ENCODE measurements at places on chromosomes 5 and 9.

DNA sequence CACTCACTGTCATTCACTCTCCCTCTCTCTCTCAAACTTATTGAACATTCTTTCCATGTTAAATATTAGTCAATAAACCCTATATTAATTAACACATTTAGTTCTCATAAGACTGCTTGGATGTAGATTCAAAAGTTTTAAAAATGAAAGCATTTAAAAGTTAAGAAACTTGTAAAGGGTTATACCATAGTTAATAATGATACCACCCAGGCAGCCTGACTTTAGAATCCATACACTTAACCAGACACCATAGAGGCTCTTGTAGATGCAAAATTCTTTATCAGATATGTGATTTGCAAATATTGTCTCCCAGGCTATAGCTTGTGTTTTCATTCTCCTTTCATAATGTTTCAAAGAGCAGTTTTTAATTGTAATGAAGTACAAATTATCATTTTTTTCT is 335.8 kb upstream of the ACTBL2 start:
- DNase-seq: no peak

DNA sequence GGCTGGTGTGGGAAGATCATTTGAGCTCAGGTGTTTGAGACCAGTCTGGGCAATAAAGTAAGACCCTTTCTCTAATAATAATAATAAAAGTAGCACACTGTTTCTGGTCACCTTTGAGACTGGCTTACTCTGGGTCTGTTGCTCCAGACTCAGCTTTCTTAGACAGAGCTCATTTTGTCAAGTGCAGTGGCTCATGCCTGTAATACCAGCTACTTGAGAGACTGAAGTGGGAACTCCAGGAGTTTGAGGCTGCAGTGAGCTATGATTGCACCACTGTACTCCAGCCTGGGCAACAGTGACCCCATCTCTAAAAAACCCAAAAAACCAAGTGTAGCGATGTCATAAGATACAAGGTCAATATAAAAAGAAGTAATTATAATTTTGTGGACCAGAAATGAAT is 36.4 kb upstream of the RNU6ATAC start:
- no peak for DNase-seq

- DNase-seq: no peak
These were observed 18.0 kb downstream of the OTULINL start for GRCh38 chr5:14599476-14600127.

- no peak for DNase-seq
These were observed 176.6 kb downstream of the CACNA1B start for GRCh38 chr9:138053996-138054752.

GRCh38 chr9:26863074-26863473 is 29.5 kb downstream of the CAAP1 start:
- no peak for DNase-seq

- DNase-seq: no peak
These were observed 123.4 kb downstream of the NXNL2 start for GRCh38 chr9:88658311-88658822.

GRCh38 chr5:31641059-31641458 is 2.1 kb downstream of the PDZD2 start:
- no peak for DNase-seq

GRCh38 chr9:130539420-130540223 is 39.8 kb upstream of the FUBP3 start:
- DNase-seq: no peak

- no peak for DNase-seq
These were observed 560.5 kb downstream of the TUSC1 start for GRCh38 chr9:25117791-25118190.

DNA sequence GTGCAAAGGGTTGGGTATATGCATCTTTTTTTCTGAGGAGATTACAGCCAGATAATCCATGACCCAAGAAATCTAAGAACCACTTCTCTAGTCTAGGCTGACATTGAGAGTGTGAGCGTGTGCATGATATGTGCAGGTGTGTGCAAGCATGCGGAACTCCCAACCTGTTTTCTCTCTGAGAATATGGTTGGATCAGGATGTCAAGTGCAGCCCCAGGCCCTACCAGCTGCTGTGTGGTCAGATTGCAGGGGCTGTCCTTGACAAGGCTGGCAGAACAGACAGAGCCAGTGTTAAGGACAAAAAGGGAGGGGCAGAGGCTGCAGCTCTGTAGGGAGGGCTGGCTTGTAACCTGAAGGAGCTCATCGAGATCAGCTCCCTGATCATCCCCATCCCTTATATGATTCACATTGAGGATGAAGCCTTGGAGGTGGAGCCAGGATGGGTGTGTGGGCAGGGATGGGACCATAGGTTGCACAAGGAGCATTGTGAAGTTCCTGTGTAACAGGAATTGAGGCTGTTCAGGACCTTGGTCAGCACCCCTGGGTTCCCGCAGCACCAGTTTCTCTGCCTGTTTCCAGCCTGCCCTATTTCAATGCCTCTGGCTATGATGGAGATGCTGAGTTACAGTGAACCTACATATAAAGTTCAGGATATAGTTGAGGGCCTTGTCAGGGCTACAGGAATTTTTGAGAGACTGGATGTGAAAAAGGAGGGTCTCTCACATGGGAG is 52.6 kb upstream of the ARAP3 start:
- DNase-seq: no peak

DNA sequence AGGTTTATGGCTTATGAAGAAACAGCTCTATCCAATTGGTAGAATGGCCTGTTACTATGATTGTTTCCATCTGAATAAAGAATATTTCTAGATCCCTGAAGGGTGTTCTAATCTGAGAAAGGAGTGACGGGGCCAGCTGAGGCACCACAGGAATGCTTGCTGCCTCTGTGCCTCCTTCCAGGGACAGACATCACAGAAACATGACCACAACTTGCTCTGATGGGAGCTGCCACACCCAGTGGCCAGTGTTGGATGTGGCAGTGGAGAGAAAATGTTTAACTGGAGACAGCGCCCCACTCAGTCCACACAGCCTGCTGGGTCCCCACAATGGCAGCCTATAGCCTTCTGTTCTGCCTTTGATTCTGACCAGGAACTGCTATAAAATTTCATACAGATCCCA is 38.6 kb upstream of the TESK1 start:
- no peak for DNase-seq

DNA sequence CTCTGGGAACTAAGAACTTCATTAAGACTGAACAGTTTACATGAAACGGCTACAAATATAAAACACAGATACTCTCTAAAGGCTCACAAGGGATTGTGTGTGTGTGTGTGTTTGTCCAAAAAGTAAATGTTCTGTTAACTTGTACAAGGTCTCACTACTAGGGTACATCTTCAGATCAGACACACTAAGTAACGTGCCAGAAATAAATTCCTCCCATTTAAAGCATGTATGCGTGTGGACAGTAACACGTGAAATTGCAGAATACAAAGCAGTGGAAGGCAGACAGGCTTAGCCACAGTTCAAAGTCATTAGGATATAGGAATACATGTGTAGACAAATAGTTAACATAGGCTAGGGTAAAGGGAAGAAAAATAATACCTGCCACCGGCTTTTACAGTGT is 1.8 kb downstream of the BNC2 start:
- DNase-seq: no peak

- no peak for DNase-seq
These were observed 194.6 kb downstream of the GAS1 start for GRCh38 chr9:86752733-86753132.

DNA sequence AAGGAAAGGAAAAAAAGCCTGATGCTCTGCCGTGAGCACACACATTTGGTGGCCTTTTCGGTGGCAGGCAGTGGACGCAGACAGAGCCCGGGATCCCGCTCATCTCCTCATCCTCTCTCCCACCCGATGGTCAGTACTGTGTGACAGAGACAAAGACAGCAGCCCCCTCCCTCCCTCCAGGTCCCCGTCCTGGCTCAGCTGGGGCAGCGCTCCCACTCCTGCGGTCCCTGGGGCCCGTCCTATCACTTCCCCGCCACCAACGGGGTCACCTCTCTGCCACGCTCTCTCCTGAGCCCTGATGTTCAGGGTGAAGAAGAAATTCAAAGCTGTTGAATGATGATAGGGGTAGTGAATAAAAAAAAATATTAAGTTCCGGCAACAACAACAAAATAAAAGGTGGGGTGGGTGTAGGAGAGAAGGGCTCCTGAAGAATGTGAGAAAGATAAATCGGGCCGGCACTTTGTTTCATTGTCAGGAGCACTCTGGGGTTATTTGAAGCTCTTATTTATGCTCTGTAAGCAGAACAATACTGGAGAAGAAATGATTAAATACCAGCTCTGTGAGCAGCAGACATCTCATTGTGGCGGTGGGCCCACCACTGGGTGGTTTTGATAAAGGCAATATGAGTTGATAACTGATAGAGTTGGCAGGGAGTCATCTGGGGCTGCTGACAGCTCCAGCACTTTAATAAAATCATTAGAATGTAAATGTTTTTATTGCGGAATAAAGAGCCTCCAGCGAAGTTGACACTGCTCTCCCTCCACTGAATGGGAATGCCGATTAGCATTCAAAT is 417.7 kb downstream of the IRX1 start:
- DNase-seq: no peak

- DNase-seq: no peak
These were observed 529 bp upstream of the TPM2 start for GRCh38 chr9:35690294-35690613.

- DNase-seq: no peak
These were observed 150.6 kb downstream of the FRMD3 start for GRCh38 chr9:83387401-83388185.

DNA sequence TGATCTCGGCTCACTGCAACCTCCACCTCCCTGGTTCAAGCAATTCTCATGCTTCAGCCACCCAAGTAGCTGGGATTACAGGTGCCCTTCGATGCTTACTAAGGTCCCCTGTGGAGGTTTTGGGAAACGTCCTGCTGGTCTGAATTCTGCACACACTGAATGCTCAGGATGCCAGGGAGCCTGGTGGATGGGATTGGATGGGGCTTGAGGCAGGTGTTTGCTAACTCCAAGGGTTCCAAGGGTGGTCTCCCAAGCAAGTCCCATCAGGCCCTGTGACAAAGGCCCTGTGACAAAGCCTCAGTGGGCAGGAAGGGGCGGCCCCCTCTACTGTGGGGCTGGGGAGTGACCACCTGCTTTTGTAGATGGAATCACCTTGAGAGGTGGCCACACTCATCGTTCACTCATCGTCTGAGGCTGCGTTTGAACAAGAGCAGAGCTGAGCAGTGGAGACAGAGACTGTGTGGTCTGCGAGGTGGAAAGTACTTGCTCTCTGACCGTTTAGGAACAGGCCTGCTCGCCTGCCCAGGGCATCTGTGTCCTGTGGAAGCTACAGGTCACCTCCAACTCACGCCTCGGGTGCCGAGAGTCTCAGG is 40.2 kb downstream of the MRPL36 start:
- no peak for DNase-seq

- DNase-seq: no peak
These were observed 28.5 kb upstream of the RICTOR start for GRCh38 chr5:39102684-39103155.

GRCh38 chr9:109479822-109480221 is 18.3 kb downstream of the PTPN3 start:
- DNase-seq: no peak

GRCh38 chr5:41661254-41661653 is 150.9 kb upstream of the PLCXD3 start:
- no peak for DNase-seq

DNA sequence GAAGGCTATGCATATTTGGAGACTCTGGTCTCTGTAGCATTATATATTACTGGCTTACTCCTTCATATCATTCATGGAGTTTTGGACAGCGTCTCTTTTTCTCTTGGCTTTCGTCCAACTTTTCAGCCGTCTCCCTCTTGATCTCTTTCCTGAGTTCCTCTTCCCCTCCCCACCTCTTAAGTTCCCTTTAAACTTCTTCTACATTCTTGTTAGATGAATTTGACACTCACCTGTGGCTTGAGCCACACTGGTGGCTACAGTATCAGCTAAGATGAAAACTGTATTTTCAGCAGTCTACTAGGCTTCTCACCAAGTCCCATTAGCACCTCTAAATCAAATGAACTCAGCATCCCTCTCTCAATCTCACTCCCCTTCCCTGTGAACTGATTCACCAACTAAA is 128.1 kb downstream of the STARD4 start:
- DNase-seq: no peak

DNA sequence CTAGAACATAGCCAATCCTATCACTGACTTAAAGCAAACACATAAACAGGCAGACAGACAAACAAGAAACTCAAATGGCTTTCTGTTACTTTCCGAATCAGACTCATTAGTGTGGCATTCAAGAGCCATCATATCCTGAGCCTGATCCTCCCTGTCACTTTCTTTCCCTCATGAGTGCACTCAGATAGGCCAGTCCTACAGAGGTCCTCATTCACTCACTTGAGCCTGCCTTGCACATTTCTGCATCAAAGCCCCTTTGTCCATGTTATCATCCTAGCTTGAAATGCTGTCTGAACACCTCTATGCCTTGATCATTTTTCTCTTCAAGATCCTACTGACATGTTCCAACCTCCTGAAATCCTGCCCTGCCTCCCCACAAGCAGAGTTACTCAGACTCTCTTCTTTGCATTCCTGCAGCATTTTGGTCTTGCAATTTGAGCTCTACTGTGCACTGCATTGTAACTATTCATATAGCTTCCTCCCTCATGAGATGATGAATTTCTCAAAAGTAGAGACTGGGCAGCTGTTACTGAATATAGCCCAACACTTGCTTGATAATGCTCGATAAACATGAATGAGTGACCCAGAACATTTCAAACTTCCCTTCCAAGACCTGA is 126.9 kb downstream of the PALM2AKAP2 start:
- DNase-seq: no peak

- no peak for DNase-seq
These were observed 48.2 kb downstream of the NUDT12 start for GRCh38 chr5:103514371-103514770.

DNA sequence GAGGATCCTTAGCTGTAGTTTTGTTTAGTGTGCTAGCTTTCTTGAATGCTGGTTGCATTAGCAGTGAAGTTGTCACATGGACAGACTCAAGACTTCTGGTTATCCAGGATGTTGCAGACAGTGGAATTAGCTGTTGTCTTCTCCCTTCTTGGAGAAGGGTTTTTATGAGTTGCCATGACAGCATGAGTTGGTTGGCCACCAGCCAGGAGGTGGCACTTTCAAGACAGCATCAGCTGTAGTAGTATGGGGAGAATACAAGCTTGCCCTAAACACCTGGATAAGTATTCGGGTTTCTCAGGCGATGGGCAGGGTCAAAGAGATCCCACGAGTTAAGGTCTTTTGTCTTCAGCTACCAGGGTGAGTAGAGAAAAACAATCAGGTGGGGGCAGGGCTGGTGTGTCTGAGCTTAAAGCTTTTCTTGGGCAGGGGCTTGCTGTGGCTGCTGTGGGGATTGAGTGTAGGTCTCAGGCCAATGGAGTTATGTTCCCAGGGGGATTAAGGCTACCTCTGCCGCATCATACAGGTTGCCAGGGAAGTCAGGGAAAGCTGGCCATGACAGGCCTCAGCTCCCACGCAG is 7.7 kb upstream of the C5orf47 start:
- no peak for DNase-seq

DNA sequence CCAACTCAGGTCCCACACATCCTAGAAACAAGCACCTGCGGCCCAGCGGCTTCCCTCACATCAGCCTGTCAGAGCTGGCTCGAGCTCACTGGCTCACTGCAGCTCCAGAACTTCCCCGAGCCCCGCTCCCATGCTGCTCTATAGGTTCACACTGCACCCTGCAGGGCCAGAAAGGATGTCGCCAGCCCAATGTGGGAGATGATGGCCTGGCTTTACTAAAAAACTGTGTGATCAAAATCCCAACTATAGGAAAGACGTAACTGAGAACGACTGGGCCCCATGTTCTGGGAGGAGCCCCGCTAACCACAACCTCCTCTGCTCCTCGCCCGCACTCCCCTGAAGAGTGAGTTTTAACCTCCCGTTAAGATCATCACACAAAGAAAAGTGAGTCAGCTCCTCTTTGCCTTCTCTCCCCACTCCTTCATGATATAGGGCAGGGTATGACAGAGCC is 4.6 kb downstream of the SURF4 start:
- peak; percentile 50 for DNase-seq

Data from CD4-positive, alpha-beta T cell treated with Interferon gamma for 1 hour (primary cell).